Thoracic aorta (tissue), 2 donors: ENCODE measurements at places on chromosomes 5 and 9.

GRCh38 chr5:103783669-103784068, 221.1 kb upstream of the NUDT12 start:
- no peak for DNase-seq
- H3K36me3 ChIP-seq, result no peaks in the 10 kb centered on the region
- H3K4me1 ChIP-seq, result no peaks in the 10 kb centered on the region
- no peak overlapping the region for H3K27ac ChIP-seq

- DNase-seq, result no peak
- no peaks in the 10 kb centered on the region for H3K4me1 ChIP-seq
- H3K27me3 ChIP-seq, result no peaks in the 10 kb centered on the region
- H3K27ac ChIP-seq, result no peak overlapping the region
Measured at GRCh38 chr5:56671571-56671970, 143.8 kb upstream of the MAP3K1 start.

DNA sequence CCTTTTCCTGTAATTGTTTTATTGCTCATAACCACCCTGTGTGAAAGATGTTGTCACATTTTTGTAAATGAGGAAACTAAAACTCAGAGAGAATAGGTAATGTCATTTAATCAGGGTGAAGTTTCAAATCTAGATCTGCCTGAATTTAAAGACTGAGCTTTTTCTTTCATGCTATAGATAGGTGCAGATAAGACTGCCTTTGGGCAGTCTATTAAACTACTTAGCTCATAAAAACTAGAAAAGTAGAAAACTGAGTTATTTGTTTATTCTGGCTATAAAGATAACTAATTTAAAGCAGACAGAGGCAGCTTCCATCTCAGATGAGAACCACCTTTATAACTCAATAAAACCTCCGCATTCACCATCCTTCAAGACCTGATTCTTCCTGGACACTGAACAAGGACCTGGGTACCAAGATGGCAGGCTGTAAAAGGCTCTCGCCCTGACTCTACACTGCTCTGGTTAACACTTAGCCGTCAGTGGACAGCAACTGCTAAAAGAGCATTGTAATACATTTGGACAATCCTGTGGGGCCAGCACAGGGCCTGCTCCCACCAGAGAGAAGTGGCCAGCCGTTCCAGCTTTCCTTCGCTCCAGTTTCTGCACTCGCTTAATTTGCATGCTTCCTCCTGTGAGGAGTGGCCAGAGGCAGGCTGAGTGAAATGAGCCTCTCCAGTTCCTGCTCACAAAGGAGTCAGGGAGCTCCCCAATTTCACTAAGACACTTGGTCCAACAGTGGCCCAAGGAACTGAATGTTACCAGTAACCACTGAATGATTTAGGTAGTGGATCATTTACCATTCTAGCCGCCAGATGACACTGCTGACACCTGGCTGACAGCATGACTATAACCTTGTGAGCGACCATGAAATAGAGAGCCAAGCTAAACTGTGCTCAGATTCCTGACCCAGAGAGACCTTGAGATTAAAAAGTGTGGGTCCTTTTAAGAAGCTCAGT, 566.4 kb downstream of the EFNA5 start:
- no peaks in the 10 kb centered on the region for H3K27me3 ChIP-seq
- no peaks in the 10 kb centered on the region for H3K36me3 ChIP-seq
- H3K4me1 ChIP-seq, result peaks cover 35% of the 10 kb centered on the region
- no peak overlapping the region for H3K27ac ChIP-seq

DNA sequence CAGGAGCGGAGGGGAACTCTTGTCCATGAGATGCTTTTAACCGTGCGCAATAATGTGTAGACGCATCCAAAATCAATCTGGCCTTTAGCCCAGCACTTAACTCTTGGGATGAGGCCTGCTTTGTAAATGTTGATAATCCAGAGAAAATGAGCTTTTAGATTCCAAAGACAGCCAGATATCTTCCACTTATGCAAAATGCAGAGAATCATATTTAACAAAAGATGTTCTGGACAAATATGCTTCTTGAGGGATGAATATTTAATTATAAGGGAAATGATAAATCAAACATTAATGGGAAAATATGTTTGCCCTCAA, 5.6 kb downstream of the S1PR3 start:
- peaks cover 7% of the 10 kb centered on the region for H3K36me3 ChIP-seq
- DNase-seq, result no peak
- H3K27ac ChIP-seq, result no peak overlapping the region
- no peaks in the 10 kb centered on the region for H3K27me3 ChIP-seq
- no peak overlapping the region for H3K4me3 ChIP-seq

DNA sequence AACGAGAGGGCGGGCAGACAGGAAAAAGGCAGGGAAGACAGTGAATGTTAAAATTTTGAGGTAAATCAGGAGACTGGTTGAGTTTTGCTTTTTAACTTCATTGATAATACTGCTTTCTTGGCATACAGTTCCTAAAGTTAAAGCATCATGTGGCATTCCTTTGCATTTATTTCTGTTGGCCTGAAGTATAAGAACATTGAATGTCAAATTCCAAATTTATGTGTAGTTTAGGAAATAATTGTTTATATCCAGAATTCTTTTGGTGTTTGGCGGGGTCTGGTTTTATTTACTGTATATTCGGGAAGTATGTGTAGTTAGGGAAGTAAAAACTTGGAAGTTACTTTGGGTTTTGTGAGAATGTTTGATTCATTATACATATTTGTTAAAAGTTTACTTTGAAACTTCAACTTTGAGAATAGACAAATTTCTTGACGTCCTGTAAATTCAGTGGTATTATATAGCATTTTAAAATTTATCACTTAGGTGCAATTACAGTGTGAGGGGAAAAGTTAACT, 83.2 kb downstream of the PTPDC1 start:
- H3K4me3 ChIP-seq, result peak overlapping the region; percentile 93
- H3K27ac ChIP-seq, result peak overlapping the region; percentile 99
- H3K27me3 ChIP-seq, result no peaks in the 10 kb centered on the region
- H3K36me3 ChIP-seq, result no peaks in the 10 kb centered on the region
- no peak for DNase-seq

DNA sequence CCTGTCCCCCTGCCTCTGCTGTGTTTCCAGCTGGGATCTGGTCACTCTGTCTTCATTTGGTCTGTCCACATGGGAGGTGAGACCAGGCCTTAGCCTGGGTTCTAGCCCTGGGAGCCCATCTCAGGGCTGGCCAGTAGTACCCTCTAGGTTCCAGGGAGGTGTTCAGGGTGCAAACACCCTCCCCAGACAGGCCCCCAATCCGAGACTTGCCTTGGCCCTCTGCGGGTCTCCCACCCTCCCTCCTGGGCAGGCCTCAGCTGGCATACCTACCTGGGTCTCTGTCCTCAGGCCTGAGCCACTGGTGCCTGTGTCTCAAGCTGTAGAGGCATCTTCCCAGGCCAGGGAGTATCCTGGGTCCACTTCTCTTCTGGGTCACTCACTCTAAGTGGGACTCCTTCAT, 925 bp upstream of the SAPCD2 start:
- H3K4me3 ChIP-seq, result no peak overlapping the region
- DNase-seq, result no peak
- no peaks in the 10 kb centered on the region for H3K36me3 ChIP-seq
- H3K27ac ChIP-seq, result no peak overlapping the region

- peaks cover 4% of the 10 kb centered on the region for H3K36me3 ChIP-seq
- H3K4me3 ChIP-seq, result no peak overlapping the region
- peaks cover 4% of the 10 kb centered on the region for H3K4me1 ChIP-seq
- no peak overlapping the region for H3K27ac ChIP-seq
Measured at GRCh38 chr5:149212198-149212951, 59.3 kb upstream of the AFAP1L1 start.

GRCh38 chr9:112149211-112149610, 25.9 kb downstream of the SUSD1 start:
- H3K4me1 ChIP-seq, result no peaks in the 10 kb centered on the region
- no peaks in the 10 kb centered on the region for H3K27me3 ChIP-seq
- DNase-seq, result no peak
- no peak overlapping the region for H3K27ac ChIP-seq
- H3K4me3 ChIP-seq, result no peak overlapping the region

GRCh38 chr9:99299211-99300102, 77.4 kb downstream of the SEC61B start:
- no peak overlapping the region for H3K27ac ChIP-seq
- H3K36me3 ChIP-seq, result no peaks in the 10 kb centered on the region

GRCh38 chr5:72688916-72689315, 127.5 kb upstream of the TNPO1 start:
- H3K27me3 ChIP-seq, result no peaks in the 10 kb centered on the region
- no peaks in the 10 kb centered on the region for H3K4me1 ChIP-seq
- no peak overlapping the region for H3K27ac ChIP-seq
- H3K36me3 ChIP-seq, result no peaks in the 10 kb centered on the region
- DNase-seq, result no peak

DNA sequence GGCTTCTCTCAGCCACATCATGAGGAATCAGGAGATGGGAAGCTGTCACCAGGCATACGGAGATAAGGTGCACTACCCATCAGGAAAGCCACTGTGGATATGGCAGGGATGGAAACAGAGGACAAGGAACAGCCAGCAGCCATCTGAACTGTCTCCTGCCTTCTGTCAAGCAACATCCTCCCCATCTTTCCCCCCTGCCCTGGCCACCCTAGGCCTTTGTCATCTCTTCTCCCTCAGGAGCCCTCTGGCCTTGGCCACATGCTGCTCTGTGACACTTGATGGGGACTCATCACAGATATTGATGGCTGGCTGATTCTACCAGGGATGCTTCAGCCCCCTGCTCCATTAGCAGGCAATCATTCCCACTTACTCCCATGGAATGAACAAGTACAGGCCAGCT, 21.1 kb upstream of the MEIKIN start:
- no peaks in the 10 kb centered on the region for H3K27me3 ChIP-seq
- DNase-seq, result no peak
- no peak overlapping the region for H3K27ac ChIP-seq
- no peak overlapping the region for H3K4me3 ChIP-seq

- H3K36me3 ChIP-seq, result no peaks in the 10 kb centered on the region
- H3K27me3 ChIP-seq, result no peaks in the 10 kb centered on the region
- no peak overlapping the region for H3K27ac ChIP-seq
- no peak for DNase-seq
Measured at GRCh38 chr5:126508962-126509279, 85.7 kb downstream of the GRAMD2B start.

- H3K36me3 ChIP-seq, result no peaks in the 10 kb centered on the region
- no peak overlapping the region for H3K4me3 ChIP-seq
- H3K27ac ChIP-seq, result no peak overlapping the region
- H3K4me1 ChIP-seq, result peaks cover 3% of the 10 kb centered on the region
- no peak for DNase-seq
- no peaks in the 10 kb centered on the region for H3K27me3 ChIP-seq
Measured at GRCh38 chr9:19387317-19387716, 7.3 kb upstream of the RPS6 start.

DNA sequence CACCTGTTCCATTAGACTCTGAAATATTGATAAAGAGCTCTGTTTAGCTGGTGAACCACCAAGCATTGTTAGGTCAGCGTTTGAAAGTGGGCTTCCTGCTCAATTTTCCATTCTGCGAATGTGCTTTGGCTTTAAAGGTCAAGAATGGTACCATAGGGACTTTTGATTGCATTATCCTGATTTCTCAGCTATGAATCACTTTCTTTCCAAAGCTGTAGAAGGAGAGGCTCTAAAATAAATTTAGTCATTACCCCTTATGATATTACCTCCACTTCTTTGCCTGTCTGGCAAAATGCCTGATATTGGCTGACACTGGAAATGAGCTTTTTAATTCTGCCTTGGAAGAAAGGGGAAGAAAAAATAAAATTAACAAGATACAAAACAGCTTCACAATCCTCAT, 237.2 kb upstream of the CTNND2 start:
- no peaks in the 10 kb centered on the region for H3K27me3 ChIP-seq
- no peaks in the 10 kb centered on the region for H3K4me1 ChIP-seq

DNA sequence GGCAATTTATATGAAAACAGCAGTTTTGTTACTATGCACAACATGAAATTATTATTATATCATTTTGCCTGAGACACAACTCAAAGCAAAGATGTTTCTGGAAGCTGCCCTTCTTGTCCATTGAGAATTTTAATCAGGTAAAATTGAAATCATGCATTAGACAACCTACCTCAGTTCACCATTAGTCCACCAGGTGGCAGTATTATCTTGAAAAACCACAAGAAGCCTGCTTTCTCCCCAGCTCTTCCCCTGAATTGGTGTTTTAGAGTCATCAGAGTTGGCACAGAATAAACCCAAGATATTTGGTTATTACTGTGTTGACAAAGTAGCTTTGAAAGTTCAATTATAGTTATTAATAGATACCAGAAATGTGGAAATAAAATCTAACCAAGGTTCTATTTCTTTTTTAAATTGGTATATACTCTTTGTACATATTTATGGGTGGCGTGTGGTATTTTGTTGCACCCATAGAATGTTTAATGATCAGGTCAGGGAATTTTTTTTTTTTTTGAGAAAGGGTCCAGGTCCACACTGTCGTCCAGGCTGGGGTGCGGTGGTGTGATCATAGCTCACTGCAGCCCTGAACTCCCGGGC, 25.7 kb downstream of the UTP15 start:
- no peak overlapping the region for H3K4me3 ChIP-seq
- H3K36me3 ChIP-seq, result no peaks in the 10 kb centered on the region
- no peaks in the 10 kb centered on the region for H3K27me3 ChIP-seq
- no peak overlapping the region for H3K27ac ChIP-seq

DNA sequence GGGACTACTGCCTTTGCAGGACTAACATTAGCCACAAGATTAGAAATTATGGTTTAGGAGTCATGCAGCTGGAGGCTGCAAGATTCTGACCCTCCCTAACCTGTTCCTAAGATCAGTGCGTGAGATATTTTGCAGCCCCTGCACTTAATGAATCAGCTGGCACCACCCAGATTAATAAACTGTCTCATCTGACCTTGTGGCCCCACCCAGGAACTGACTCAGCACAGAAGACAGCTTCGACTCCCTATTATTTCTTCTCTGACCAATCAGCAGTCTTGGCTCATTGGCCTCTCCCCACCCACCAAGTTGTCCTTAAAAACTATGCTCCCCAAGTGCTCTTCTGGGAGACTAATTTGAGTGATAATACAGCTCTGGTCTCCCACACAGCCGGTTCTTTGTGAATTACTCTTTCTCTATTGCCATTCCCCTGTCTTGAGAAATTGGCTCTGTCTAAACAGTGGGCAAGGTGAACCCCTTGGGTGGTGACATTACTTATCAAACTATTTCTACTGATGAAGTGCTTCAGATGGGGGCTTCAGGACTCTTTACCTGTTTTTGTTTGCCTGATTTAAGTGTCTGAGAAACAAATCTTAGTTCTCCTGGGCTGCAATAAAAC, 17.0 kb downstream of the CTSL start:
- H3K36me3 ChIP-seq, result no peaks in the 10 kb centered on the region
- DNase-seq, result no peak
- no peak overlapping the region for H3K27ac ChIP-seq
- H3K4me1 ChIP-seq, result no peaks in the 10 kb centered on the region

GRCh38 chr5:93723005-93723404, 18.4 kb downstream of the POU5F2 start:
- no peaks in the 10 kb centered on the region for H3K27me3 ChIP-seq
- H3K27ac ChIP-seq, result no peak overlapping the region
- H3K4me3 ChIP-seq, result no peak overlapping the region
- H3K36me3 ChIP-seq, result no peaks in the 10 kb centered on the region
- no peak for DNase-seq

DNA sequence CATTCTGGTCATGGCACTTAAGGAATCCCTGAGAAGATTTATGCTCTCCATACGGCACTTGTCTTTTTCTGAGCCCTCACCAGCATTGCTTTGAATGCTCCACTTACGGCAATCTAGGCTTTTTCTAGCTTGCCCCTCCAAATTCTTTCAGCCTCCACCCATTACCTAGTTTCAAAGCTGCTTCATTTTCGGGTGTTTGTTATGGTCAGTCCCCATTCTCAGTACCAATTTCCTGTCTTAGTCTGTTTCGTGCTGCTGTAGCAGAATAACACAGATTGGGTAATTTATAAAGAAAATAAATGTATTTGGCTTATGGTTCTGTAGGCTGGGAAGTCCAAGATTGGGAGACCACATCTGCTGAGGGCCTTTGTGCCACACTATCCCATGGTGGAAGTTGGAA, 42.0 kb downstream of the ARHGEF28 start:
- H3K4me1 ChIP-seq, result peaks cover 11% of the 10 kb centered on the region
- H3K27me3 ChIP-seq, result no peaks in the 10 kb centered on the region
- H3K27ac ChIP-seq, result no peak overlapping the region
